ENCODE measurements at places on chromosomes 11 and 22. TPM values are rescaled to one million over a fixed set of nuclear protein-coding genes. Genes with fewer than 3 reads are reported as not detected.

DNA sequence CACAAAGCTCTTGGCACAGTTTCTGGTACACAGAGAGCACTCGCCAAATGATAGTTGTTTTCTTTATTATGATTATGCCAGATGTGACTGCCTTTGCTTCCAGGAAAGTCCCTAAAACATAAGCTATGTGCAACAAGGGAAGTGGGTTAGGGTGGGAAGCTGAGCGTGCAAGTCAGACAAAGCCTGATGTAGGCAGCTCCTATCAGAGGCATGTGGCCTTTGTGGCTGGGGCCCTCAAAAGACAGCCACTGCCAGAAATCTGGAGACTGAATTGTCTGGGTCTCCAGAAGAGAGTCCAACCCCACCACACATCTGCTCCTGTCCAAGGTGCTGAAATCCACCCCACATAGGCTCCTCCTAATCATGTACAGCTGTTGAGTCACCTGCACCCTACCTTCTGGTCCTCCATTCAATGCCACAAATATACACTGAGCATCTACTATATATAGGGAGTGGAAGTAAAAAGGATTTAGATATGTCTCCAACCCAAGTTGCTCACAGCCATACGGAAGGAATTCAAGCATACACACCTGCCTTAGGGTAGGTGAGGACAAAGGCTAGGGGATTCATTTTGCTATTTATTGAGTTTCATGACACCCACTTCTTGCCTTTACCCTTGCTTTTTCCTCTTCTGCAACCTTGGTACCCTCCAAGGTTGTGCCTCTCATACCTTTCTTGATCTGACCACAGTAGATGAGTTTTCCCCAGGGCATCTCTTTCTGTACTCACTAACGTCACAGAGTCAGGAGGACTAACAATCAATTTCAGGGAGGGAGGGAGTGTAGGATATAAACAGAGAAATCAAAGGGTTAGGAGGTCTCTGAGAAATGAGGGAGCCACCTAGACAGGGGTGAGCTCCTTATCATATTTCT is 12.4 kb downstream of the SEC14L3 start:
- no peak overlapping the region for H3K27ac ChIP-seq
- peak; percentile 21 for DNase-seq
- H3K4me1 ChIP-seq, result no peaks in the 10 kb centered on the region
- no peaks in the 10 kb centered on the region for H3K36me3 ChIP-seq

- no peak overlapping the region for H3K4me3 ChIP-seq
- no peaks in the 10 kb centered on the region for H3K36me3 ChIP-seq
- no peaks in the 10 kb centered on the region for H3K4me1 ChIP-seq
- no peaks in the 10 kb centered on the region for H3K27me3 ChIP-seq
- no peak for DNase-seq
These were observed 764.8 kb upstream of the LUZP2 start for GRCh38 chr11:23732026-23732425.

Gene LIN7C
- total RNA-seq, result 32.7 TPM

DNA sequence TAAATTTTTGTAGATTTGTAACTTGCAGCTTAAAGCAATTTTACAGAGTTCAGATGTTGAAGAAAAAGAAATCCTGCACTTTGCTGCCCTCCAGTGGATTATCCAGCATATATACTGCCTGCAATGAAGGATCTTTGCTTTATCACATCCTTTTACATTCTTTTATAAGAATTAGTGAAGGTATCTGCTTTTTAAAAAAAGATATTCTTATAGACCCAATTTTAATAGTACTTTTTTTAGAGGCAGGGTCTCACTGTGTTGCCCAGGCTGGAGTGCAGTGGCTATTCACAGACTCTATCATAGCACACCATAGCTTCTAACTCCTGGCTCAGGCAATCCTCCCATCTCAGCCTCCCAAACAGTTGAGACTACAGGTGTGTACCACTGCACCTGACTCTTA is 60.7 kb downstream of the TTC17 start:
- H3K27ac ChIP-seq, result no peak overlapping the region
- peaks cover 35% of the 10 kb centered on the region for H3K36me3 ChIP-seq
- H3K4me1 ChIP-seq, result no peaks in the 10 kb centered on the region
- peak; percentile 21 for DNase-seq
- H3K4me3 ChIP-seq, result no peak overlapping the region
- H3K27me3 ChIP-seq, result no peaks in the 10 kb centered on the region

- no peaks in the 10 kb centered on the region for H3K4me1 ChIP-seq
- H3K4me3 ChIP-seq, result no peak overlapping the region
- no peak overlapping the region for H3K27ac ChIP-seq
- H3K36me3 ChIP-seq, result no peaks in the 10 kb centered on the region
These were observed 69.2 kb downstream of the SCN3B start for GRCh38 chr11:123585206-123585605.

Gene C11orf16
- not detected for total RNA-seq
